NCI-H1105 treated with DMSO at 0.1 percent for 48 hours (cell line): ENCODE measurements at places on chromosomes 2 and 18.

DNA sequence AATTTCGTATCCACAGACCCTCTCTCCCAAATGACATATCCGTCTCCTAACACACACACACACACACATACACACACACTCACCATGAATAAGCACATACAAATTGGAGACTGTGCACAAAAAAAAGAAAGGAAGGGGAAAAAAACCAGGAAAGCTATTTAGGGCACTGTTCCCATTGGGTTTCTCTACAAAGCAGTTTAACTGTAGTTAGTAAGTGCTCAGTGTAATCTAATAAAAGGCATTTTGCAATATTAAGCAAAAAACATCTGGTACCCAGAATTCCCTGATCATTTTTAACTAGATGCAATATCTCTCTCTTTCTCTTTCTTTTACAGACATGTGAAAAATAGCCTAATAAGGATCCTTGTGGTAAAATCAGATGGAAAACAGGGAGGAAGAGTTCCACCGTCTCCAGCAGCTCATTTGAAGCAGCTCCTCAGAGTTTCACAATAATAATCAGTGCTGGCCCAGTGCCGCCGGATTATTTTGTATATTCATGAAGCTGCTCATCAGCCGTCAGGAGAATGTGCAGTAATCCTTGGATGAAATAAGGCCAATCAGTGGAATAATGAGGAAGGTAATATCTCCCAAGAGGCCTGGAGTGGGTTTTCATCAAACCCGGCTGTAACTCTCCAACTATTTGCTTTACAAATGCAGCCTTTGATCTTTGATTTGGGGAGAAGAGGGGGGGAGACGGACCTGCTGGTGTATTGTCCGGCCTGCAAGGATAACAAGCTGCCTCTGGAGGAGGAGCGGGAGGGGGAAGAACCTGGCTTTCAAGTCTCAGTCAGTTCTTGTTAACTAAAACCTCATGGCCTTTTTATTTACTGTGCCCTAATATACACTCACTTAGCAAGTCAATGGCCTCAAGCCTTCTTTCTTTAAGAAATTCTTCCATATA is 227.6 kb upstream of the SMIM21 start:
- no peak for DNase-seq

DNA sequence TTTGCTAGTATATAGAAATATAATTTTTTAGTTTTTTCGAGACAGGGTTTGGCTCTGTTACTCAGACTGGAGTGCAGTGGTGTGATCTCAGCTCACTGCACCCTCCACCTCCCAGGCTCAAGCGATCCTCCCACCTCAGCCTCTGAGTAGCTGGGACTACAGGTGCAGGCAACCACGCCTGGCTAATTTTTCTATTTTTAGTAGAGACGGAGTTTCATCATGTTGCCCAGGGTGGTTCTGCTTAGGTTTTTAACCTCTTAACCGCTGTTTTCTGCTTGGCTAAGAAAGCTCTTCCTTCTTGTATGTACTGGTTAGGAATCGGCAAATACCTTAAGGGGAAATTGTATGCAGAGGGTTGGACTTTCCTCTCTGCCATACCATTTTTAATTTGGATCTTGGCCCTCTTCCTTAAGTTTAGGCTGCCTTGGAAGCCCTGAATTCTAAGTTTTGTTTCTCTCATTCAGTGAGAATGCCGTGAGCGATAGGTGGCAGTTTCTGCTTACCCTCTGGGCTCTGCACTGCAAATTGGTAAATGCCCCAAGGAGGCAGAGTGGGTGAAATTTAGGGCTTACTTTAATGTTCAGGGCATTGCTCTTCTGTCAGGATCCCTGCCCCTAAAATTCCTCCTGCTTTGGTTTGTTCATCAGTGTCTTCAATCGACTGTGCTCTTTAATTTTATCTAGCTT is 32.3 kb downstream of the EML6 start:
- no peak for DNase-seq

- no peak for DNase-seq
Observed at GRCh38 chr2:156455361-156455975, 19.3 kb downstream of the GPD2 start.

DNA sequence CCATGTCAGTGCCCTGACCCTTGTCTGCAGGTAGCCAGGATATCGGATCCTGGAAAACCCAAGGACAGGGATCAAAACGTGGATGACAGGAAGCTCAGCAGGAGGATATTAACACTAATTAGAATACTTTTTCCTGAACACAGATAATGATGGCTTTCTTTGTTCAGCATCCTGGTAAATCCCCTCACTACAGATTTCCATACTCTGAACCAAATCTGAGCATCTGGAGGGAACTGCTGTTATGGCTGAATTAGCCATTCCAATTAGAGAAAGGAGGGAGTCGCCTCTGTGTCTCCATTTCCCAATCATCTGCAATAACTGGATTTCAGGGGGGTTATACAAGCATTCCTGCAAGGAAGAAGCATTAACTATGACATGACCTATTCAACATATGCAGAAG is 24.4 kb downstream of the CXCR4 start:
- no peak for DNase-seq

- DNase-seq, result peak; percentile 17
Observed at GRCh38 chr2:133452583-133452982, 115.7 kb downstream of the NCKAP5 start.

GRCh38 chr2:71659868-71660518 is 206.6 kb downstream of the DYSF start:
- no peak for DNase-seq

- DNase-seq, result no peak
Observed at GRCh38 chr2:239697399-239698164, 296.8 kb upstream of the HDAC4 start.

DNA sequence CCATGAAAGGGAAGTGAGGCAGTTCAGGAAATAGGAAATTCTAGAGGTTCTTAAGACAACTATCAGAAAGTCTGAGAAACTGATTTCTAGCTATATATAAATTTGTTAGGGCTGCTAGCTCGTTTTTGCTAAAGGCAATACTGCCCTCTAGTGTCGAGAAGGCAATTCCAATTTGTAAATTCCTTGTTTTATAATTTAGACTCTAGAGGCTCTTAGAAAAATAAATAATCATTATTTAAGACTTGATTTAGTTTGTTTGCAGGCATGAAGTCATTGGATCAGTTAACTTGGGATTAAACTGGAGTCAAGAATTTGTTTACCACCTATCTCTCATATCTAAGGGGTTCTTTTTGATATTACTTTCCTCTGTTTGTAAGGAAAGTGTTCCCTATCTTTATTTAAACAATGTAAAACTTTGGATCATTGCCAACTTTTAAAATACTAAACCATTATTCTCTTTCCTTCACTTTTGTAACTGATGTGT is 66.2 kb downstream of the ACVR2A start:
- peak; percentile 59 for DNase-seq

- no peak for DNase-seq
Observed at GRCh38 chr2:118290411-118291250, 202.4 kb downstream of the INSIG2 start.

- no peak for DNase-seq
Observed at GRCh38 chr2:72841462-72842125, 15.8 kb upstream of the EXOC6B start.

- peak; percentile 79 for DNase-seq
Observed at GRCh38 chr2:199261239-199261638, 196.5 kb downstream of the SATB2 start.

- no peak for DNase-seq
Observed at GRCh38 chr2:231554327-231554726, 24.1 kb upstream of the NMUR1 start.

- no peak for DNase-seq
Observed at GRCh38 chr2:71884303-71885042, 263.2 kb downstream of the CYP26B1 start.
